NCI-H748 treated with DMSO at 0.1 percent for 48 hours (cell line): ENCODE measurements at places on chromosomes 1 and 21.

GRCh38 chr1:156549831-156550230 lies 22.5 kb downstream of the IQGAP3 start:
- no peak for DNase-seq

- DNase-seq, result peak; percentile 88
These were observed 221.3 kb downstream of the MRPL39 start for GRCh38 chr21:25385911-25386474.

GRCh38 chr1:67496329-67496728 lies 66.1 kb upstream of the SERBP1 start:
- DNase-seq, result peak; percentile 72

GRCh38 chr1:69320757-69321211 lies 246.9 kb upstream of the LRRC7 start:
- no peak for DNase-seq

GRCh38 chr1:89780721-89781120 lies 40.1 kb upstream of the LRRC8D start:
- no peak for DNase-seq

DNA sequence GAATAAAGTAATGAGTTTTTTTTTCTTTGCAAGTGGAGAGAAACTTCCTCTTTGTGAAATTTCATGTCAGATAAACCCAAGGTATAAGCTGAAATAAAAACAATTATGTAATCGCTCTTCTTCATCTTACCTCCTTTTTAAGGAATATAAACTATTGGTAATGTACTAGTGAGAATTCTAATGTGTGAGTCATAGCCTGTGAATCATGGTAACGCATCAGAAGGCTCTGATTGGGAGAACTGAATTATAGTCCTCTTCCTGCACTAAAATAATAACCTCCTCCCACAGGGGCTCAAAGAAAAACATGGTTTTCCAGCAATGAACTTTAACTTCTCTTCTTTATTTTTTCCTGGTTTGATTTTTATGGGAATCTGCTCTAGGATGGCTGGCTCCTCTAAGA lies 57.1 kb upstream of the COX20 start:
- no peak for DNase-seq

DNA sequence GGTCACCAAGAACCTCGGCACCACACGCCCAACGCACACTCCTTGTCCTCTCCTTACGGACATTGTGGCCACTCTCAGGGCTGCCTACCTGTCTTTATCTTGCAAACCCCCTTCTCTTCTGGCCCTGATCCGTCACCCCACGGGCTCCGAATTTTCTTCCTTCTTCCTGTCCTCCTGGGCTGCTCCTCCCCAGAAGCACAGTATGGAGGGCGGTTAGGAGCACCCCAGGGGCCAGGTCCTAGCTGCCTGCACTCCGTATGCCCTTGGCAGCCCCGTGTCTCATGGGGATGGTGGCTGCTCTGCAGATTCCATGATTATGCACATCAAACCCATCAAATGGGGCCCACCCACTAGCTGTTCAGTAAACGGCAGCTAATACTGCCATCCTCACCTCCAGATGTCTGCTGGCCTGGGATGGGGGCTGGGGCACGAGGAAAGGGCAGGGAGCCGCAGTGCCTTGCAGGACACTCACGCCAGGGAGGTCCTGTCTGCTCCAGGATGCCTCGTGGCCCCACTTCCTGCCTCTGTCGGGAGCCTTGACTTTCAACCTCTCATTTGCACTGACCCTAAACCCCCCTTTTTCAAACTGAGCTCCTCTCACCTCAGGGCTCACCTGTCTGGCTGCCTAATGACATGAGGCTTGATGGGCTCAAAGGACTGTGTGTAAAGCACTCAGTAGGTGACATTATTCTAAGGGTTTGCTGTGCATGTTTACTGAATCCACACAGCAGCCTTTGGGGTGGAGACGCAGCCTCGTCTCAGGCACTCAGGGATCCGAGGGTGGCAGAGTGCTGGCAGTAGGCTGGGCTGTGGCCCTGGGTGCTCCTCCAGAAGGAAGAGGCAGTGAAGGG lies 4.4 kb downstream of the TTC34 start:
- DNase-seq, result no peak

GRCh38 chr1:5239911-5240310 lies 585.5 kb downstream of the AJAP1 start:
- DNase-seq, result no peak

GRCh38 chr1:30801771-30802198 lies 44.2 kb upstream of the LAPTM5 start:
- DNase-seq, result peak; percentile 56

DNA sequence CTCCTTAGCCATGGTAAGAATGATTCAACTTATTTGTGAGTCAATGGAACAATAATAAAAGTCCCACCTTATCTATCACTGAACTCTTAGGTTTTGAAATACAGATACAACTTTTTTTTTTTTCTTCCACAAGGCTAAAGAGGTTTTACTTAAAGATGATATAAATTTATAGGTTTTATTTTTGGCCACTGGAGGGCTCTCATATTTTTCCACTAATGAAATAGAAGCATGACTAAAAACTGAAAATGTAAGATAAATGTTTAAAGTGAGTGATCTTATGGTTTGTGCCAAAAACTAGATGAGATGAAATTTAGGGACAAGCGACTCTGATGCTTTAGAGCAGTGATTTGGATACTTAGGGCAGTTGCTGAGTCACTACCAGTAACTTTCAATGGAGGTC lies 499.0 kb downstream of the NUF2 start:
- peak; percentile 6 for DNase-seq

- DNase-seq, result no peak
These were observed 60.7 kb upstream of the PAX7 start for GRCh38 chr1:18569811-18570545.
